ENCODE measurements at places on chromosomes 12 and 14.

DNA sequence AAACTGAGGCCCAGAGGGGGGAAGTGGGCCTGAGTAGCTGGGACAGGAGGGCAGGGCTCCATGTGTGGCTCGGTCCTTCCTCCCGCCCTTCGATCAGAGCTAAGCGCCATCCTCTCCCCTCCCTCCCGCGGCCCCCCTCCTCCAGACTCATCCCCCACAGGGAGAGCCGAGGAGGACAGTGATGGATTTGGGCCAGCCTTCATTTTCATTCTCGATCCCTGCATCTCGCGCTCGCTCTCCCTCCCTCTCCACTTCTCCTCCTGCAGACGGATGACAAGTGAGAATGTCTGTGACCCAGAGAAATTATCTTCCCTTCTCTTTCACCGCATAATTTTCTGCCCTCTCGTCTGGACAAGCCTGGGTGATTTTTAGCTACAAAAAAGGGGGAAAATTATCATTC is 183.3 kb downstream of the RBM19 start:
- DNase-seq, result no peak

GRCh38 chr12:124759841-124760503 is 103.7 kb downstream of the SCARB1 start:
- DNase-seq, result no peak

- no peak for DNase-seq
These were observed 282.8 kb downstream of the PAWR start for GRCh38 chr12:79407671-79408622.

GRCh38 chr12:50387972-50388478 is 8.4 kb downstream of the FAM186A start:
- DNase-seq, result no peak

- no peak for DNase-seq
These were observed 43.5 kb downstream of the B4GALNT3 start for GRCh38 chr12:503111-503761.

GRCh38 chr14:26841920-26842741 is 244.3 kb upstream of the NOVA1 start:
- no peak for DNase-seq

DNA sequence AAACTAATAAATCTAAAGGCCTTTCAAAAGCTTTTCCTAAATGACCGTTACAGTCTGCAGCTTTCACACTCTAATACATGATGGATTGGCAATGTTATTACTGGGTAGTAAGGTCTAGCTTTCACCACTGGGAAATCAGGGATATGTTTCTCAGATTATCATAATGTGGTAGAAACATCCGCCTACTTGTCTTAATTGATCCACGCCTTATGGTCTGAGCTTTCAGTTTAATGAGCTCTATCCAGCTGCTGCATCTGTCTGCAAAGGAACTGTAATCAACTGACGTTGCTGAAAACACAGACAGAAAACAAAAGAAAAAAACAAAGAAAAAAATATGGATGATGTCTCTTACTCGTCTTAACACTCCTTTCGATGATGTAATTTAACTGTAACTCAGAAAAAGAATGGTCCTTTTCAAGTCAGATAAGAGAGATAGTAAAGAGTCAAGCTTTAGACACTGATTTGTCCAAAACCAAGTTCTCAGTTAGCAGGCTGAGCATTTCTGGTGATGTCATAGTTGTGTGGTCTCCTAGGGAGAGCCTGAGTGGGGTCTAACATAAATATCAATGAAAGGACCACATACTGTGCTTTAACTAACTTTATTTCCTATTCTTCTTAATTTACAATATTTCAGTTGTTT is 85.9 kb downstream of the C2CD5 start:
- DNase-seq, result no peak

DNA sequence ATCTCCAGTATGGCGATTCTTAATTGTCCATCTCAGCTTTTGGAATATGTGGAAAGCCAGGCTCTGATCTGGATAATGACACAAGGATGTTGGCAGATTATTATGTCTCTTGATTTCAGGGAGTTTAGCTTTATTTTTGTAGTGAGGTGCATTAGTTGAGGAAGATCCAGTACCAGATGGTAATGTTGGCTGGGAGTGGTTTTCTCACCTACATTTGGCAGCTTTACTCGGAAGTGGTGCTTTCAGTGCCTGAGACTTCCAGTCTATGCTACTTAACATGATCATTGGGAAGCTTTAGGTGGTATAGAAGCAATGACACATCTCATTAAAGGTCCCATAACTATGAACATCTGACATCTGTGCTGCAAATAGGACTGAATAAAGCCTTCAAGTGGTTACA is 7.5 kb downstream of the SLC15A5 start:
- DNase-seq, result no peak

DNA sequence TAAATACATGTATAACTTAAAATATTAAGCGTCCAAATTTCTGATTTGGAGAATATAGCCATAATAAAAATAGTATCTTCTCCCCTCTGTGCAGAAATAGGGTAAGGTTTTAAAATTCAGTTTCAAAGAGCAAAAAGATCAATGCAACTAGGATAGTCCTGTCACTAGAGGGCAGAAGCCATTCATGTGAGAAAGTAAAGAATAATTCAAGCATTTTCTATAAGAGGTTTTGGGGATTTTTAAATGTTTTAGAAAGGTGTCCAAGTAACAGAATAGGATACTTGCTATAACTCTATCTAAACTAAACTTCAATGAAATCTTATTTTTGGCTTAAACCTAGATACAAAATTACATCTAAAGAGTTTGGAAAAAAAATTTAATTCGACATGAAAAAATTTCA is 50.3 kb downstream of the ADAMTS20 start:
- no peak for DNase-seq

DNA sequence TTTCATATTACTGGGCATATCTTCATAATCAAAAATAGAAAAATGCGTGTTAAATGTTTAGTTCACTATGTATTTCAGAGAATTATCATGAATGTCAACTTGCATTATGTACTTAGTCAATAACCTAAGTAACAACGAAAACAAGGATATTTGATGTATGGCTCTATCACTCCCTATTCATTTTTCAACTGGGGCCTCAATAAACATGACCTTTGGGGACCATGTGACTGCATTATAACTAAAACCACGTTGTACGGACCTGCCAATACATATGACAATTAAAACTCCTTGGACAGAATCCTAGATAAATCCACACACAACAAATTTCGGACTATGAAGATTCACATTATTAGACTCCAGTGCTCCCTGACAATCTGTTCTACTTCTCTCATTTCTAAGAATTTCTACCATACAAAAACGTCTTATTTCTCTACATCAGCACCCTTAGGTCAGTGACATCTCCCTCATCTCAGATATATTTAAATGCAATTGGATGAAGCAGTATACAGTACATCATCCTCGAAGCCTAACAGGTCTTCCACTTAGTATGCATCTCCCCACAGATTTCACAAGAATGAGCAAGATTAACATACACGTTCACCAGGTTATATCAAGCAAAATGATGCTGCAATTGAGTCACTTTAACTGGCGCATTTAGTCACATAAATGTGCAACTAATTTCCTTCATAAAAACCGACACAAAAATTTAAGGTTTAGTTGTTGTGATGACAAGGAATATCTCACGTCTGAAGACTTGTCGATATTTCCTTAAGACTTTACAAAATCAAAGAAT is 1.5 kb downstream of the UBE2N start:
- no peak for DNase-seq

- no peak for DNase-seq
These were observed 83.4 kb downstream of the GAS2L3 start for GRCh38 chr12:100656856-100657255.

GRCh38 chr14:82146846-82147245 is 613.2 kb upstream of the SEL1L start:
- DNase-seq, result no peak
